Neural crest cell (in vitro differentiated cells): ENCODE measurements at places on chromosomes 1 and 21. TPM values are rescaled to one million over a fixed set of nuclear protein-coding genes. Genes with fewer than 3 reads are reported as not detected.

DNA sequence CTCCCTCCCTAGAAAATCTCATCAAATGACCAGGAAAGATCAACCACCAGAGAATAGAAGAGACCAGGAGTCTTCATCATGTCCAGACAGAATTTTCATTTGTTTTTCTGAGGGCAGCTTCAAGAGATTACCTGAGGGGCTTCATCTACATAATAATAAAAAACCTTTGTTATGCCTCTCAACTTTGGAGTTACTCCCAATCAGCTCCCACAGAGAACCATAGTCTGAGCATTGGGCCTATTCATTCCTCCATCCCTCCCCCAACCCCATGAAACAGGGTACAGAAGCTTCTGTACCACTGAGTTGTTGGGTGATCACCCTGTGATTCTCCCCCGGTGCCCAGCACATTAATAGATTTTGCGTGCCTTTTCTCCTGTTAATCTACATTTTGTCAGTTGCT, 53.3 kb upstream of the PRRC2C start:
- no peak for DNase-seq

DNA sequence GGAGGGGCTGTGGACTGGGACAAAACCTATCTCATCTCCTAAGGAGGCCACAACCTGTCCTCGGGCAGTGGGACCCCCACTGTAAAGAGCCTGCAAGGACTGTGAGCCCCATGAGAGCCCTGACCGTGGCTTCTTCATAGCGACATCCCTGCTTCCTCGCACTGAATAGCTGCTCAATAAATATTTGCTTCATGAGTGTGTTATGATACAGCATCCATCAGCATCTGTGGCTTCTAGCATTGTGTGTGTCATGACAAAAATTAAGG, 40.5 kb upstream of the CSF3R start:
- no peak for DNase-seq

GRCh38 chr1:183753464-183753891, 51.4 kb upstream of the RGL1 start:
- DNase-seq, result no peak

DNA sequence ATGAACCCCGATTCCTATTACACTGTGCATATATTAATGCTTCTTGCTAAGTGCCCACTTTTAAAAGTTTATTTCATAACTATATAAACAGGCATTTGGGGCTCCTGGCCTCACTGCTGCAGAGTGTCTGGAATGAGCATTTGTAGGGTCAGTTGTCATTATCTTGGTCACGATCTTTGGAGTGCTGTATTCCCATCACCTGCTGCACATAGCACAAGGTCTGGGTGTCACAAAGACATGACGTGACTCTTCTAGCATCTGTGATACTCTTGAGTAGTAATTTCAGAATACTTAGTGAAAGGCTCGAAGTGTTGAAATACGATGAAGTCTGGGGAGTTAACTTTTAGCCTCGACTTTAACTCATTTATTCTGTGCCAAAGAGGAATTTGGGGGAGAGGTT, 186.4 kb downstream of the FMN2 start:
- no peak for DNase-seq

DNA sequence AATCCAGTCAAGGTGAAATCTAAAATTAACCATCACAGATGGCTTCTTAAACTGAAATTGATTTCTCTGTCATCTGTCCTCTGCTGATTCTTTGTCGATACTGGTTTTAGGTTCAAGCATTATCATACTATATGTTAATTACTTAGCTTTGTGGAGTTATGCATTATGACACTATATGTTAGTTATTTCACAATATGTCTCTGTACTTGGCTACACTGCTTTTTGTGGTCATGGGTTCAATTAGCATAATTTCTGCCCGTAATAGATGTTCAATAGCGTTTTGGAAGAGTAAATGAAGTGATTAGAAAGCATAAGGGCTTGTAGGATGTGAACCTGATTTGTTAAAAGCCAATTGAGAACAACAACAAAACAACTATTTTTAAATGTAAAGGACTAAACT, 28.2 kb downstream of the IFI44 start:
- DNase-seq, result no peak

DNA sequence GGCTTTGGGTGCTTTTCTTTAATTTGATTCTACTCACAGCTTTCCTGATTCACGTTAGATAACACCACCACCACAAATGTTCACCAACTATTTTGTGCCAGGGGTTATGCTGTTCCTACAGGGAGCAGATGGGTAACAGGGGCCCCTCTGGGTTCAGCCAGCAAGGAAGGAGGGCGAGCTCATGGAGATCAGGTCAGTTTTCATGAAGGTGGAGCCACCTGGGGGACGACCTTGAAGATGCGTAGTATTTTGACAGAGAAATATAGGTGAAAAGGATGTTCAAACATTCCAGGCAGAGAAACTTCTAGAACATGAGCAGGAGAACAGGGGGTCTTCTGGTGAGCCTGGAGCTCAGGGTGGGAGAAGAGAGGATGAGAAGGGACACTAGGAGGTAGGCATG, 28.9 kb downstream of the KIAA0040 start:
- no peak for DNase-seq

GRCh38 chr1:152953761-152954160, 6.8 kb downstream of the SPRR5 start:
- no peak for DNase-seq

- DNase-seq, result no peak
Observed at GRCh38 chr1:189606795-189607476, 870.7 kb downstream of the BRINP3 start.

DNA sequence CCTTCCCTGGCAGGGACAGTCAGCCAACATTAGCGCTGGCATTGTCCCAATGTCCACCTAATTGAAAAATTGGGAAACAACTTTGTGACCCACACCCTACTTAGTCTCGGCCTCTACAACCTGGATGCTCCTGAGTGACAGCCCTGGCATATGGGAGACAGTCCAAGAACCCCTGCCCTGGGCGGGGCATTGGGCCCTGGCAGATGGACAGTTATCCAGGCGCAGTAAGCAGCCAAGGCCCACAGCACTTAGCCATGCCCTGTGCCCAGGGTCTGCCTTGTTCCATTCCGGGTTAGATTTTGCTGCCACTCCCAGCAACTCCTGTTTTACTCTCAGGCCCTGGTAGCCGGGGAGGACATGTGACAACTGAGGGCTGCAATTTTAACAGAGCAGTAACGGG, 50.3 kb downstream of the NFASC start:
- no peak for DNase-seq

- no peak for DNase-seq
Observed at GRCh38 chr1:41380195-41380594, 19.0 kb downstream of the FOXO6 start.

GRCh38 chr1:89701746-89702241, 68.9 kb downstream of the LRRC8C start:
- no peak for DNase-seq

DNA sequence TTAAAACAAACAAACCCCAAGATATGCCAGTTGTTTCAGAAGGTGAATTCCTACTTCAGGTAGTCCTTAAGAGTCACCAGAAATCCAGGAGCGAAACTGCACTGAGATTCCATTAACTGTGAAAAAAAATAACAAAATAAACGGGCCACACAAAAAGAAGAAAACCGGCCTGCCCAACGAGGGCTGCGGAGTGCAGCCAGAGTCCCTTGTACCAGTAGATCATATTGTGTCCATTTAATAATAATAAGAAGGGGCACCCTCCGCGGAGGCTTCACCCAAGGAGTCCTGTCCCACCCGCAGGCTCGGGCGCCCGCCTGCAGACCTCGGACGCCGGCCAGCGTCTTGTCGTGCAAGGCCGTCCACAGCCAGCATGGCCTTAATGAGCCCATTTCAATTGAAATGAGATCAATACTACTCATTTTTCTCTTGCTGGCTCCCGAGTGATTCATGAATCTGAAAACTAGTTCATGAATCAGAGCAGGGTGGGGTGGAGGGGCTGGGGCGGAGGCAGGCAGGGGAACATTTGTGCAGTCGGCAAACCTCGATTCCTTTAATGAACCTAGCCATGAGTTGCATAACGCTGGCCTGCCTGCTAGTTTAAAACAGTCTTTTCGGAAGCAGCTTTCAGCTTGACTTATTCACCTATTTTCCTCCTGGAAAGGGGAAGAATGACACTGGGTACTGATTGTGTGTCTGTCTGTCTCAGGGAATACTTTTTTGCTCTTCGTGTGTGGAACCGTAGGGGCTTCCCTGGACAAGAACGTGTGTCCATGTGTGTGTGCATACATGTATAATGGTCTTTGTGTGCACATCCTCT, 113.1 kb upstream of the IRF2BP2 start:
- DNase-seq, result no peak

DNA sequence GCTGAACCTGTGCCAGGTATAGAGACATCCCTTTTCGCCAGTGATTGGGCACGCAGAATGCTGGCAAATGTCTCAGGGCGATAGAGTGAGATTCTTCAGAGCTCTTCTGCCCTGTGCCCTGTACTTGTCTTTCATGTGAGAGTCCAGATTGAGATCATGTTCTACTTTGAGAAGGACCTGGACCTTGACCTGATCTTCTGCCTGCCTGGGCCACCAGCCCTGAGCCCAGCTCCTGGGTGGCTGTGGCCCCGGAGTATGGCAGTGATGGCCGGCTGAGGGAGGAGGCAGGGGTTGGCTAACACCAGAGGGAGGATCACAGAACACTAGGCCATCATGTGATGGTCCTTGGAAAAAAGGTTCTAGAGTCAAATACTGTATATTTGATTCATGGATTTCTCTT, 13.8 kb downstream of the STRIP1 start:
- no peak for DNase-seq

- DNase-seq, result no peak
Observed at GRCh38 chr1:22738522-22738921, 27.9 kb downstream of the EPHB2 start.

- no peak for DNase-seq
Observed at GRCh38 chr1:109274533-109275476, 8.1 kb downstream of the PSRC1 start.

GRCh38 chr1:78334952-78335351, 155.8 kb upstream of the PTGFR start:
- DNase-seq, result no peak

DNA sequence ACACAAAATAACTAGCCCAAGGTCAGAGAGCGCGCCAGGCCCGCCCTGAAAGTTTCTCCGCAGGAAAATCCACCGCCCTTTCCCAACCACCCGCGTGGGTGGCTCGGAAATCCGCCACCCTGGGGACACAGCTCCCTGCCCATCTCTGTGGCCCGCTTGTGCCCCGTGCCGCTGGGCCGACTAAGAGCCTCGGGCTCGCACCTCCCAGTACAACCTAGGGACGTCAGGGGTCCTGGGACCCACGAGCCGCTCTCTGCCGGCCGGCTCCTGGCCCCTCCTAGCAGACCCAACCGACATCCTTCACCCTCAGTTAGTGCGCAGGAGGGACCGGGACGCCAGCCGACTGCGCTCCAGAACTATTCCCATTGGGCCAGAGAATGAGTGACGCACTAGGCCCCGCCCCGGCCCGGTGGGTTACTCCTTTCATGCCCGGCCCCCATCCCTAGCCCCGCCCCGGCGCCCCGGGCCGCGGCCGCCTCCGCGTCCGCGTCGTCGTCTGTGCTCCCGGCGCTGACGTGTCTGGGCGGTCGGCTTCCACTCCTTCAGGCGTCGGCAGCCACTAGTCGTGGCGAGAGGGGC, 396 bp upstream of the UAP1 start:
- DNase-seq, result peak; percentile 96

DNA sequence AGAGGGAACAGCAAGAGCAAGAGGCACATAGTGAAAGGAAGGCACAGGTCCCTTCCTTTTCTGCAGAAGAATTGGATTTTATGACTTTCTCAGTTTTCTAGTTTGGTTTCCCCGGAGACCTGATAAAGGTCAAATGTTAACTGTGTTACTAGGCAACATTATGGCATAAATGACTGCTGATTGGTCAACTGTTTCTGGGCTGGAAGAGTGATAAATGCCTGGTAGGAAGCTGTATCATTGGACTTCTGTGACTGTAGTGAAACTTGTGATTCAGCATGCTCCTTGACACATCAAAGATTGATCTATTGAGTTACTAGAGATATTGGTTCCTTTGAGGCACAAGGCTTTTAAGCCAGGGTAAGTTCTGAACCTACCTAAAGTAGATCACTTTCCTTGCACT, 55.7 kb downstream of the LRRC8C start:
- no peak for DNase-seq

DNA sequence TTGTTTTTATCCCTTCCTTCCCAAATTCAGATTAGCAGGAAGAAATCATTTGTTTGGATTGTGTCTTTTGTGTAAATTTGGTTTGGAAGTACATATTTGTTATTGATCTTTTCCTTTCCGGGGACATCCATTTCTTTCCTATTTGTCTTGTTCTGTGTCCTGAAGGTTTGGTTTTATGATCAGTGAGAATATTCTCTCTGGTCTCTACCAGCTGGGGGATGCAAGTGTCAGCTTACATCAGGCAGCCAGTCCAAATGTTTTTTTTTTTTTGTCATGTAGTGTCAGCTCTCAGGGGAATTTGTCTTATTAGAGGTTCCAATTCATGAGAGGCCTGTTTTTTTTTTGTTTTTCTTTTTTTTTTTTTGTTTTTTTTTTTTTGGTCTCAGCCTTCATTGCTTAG, 479.2 kb upstream of the LRRC7 start:
- DNase-seq, result no peak

DNA sequence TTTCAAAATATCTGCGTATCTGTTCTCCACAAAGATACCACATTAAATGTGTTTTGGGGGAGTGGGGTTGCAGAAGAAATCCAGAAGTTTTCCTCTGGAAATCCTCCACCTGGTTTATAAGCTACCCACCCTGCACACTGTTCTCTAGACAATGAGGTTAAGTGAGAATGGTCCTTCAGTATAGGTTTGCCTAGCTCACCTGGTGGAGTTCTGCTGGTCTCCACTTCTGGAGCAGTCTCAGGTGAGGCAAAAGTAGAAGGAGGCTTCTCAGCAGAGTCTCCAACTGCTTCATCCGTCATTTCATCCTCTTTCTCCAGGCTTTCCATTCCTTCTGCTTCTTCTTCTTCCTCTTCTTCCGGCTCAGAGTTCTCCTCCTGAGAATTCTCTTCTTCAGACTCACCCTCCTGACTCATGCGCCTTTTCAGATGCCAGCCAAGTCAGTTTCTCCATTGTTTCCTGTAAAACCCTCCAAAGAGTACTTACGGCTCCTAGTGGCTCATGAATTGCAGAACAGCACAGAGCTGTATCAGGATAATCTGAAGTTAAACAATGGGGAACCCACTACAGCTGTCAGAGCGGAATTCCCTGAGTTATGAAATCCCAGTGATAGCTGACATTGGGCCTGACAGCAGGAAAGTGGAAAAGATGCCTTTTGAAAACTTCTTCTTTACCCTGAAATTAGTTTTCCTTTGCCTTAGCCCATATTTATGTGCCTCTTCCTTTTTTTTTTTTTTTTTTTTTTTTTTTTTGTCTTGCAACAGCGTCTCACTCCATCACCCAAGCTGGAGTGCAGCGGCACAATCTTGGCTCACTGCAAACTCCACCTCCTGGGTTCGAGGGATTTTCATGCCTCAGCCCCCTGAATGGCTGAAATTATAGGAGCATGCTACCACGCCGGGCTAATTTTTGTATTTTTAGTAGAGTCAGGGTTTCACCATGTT, 38.5 kb downstream of the MSTO1 start:
- DNase-seq, result no peak

GRCh38 chr1:55048453-55049270, 9.3 kb downstream of the PCSK9 start:
- DNase-seq, result no peak

WLS gene
- total RNA-seq, result 147 and 152 TPM in 2 replicates

SHISAL2A gene
- 0.65 TPM in 1 of 2 replicates, not detected in the other for total RNA-seq

TMEM79 gene
- 4.3 and 4.6 TPM in 2 replicates for total RNA-seq

TOR3A gene
- 21.2 and 25.1 TPM in 2 replicates for total RNA-seq

LCE3D gene
- total RNA-seq, result not detected in 2 replicates

C1orf115 gene
- 0.75 and 0.77 TPM in 2 replicates for total RNA-seq

TRIM67 gene
- total RNA-seq, result 1.6 and 1.9 TPM in 2 replicates

AMY2B gene
- 2.7 and 3.4 TPM in 2 replicates for total RNA-seq
